Kasumi-1 (cell line): ENCODE measurements at places on chromosomes 11 and 22.
A peak's percentile ranks its signal among the peaks of the same experiment; 100 is the strongest.

DNA sequence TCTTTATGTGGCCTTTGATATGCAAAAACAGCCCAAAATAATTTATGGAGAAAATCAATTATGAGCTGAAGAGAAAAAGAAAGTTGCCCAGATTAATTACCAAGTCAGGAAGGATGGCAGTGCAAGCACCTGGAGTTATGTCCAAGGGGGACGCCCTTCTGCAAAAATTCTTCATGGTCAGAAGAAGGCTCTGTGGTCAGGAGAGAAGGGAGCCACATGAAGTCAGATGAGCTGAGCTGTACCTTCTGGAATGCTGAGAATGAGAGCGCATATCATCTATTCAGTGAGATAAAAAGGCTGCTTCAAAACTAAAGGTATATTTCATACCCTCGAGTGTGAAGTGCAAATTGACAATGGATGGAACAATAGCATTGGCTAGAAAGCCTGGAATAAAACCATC lies 607.4 kb downstream of the NTM start:
- no peak for DNase-seq

DNA sequence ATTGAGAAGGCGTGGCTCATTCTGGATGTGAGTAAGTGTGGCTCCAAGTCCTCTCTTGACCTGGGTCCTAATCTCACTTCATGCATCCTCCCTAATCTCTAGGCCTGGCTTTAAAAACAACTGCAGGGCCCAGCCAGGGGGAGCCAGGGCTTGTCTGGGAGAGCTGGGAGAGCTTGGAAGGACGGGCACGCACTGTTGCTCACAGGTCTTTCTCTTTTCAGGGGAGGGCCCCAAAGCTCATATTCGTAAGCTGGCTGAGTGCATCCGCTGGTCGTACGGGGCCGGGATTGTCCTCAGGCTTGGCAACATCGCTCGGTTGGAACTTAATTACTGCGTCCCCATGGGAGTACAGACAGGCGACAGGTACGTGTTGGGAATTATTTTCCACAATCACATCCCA lies 34.1 kb upstream of the PARVB start:
- DNase-seq, result no peak

DNA sequence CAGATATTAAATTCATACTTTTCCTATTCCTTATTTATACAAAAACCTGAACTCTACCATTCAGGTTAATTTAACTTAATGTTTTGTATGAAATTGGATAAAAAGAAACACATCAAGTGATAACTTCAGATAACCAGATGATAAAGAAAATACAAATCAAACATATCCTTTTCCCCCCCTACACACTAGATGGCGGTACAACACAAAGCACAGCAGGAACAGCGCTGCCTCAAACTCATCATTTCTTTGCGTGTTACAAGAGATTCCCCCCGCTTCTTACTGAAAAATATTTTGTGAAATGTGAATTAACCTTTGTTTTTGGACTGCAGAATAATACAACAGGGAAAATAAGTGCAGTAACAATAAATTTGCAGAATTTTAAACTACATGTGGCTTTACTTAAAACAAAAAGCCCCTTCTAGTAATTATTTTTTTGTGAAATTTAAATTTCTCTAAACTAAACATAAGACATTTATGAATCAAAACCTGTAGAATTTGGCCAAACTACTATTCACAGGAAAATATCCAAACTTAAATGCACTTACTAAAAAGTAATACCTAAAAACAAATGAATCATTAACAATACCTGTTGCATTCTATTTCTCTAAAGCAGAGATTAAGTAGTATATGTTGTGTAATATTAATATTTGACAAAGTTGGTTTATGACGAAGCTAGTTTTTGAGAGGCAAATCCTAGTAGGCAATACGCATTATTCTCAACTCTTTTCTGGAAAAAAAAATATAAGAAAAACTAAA lies 74.4 kb downstream of the ARHGAP32 start:
- DNase-seq, result peak; percentile 77

DNA sequence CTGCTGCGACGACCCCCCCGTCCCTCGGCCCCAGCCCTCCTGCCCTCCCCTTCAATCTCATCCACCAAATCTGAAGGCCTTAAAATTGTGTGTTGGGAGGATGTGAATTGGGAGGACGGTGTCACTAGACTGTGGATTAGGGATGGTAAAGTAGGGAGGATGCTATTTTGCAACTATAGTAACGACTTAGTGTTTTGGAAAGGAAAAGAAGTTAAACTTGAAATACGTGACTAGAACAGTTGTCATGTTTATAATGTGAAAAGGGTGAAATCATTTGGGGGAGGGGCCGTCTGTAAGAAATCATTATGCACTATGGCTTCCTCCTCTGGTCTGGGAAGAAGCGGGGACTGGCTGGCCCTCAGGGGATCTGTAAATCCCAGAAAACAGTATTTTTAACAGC lies 43.4 kb upstream of the NNMT start:
- DNase-seq, result no peak

GRCh38 chr11:32044158-32044863 lies 46.6 kb upstream of the RCN1 start:
- DNase-seq, result no peak

- DNase-seq, result no peak
Measured at GRCh38 chr11:111443640-111444039, 64.6 kb upstream of the POU2AF1 start.

DNA sequence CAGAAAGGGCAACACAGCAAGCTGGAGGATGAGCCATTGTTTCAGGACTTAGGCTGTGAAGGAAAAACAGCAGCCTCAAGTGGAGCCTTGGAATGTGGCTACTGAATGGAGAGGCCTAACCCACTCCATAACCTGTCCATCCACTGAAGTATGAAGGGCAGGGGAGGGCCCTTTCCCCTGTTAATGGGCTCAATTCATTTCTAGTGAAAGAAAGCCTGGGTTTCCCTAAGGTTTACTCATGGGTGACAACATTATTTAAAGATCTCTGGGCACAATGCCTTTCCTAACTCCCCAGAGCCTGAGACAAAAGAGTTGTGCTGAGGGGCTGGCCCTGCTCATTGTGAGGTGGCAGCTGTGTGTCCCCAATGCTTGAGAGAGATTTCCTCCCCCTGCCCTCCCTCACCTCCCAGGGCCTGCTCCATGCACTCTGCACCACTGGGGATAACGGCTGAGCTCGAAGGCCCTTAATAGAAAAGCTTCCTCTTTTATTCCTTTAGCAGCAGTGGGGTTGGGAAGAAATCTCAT lies 83.8 kb downstream of the ME3 start:
- DNase-seq, result peak; percentile 75

DNA sequence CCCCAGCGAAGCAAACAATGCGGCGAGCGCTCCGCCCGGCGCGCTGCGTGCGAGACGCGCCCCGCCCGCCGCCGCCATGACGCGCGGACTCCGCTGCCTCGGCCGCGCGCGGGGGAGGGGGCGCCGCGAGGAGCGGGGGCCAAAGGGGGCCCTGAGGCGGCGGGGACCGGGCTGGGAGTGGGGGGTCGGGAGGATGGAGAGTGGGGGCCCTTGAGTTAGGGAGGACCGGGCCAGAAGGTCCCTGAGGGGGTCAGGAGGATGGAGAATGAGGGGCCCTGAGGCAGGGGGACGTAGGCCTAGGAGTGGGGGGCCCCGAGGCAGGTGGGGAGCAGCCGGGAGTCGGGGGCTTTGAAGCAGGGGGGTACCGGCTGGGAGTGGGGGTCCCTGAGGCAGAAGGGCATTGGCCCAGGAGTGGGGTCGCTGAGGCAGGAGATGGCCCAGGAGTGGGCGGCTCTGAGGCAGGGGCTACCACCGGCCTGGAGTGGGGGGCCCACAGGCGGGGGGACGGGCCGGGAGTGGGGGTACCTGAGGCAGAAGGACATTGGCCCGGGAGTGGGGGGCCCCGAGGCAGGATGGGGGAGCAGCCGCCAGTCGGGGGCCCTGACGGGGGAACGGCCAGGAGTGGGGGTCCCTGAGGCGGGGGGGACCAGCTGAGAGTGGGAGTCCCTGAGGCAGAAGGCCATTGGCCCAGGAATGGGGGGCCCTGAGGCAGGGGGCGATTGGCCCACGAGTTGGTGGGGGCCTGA lies at the start of gene BRD1:
TSS of gene BRD1 (minus strand) at position 21 of the 746 bp plus-strand sequence. CDS start 3,556 bp downstream, outside the sequence.
- peak; percentile 19 for DNase-seq

DNA sequence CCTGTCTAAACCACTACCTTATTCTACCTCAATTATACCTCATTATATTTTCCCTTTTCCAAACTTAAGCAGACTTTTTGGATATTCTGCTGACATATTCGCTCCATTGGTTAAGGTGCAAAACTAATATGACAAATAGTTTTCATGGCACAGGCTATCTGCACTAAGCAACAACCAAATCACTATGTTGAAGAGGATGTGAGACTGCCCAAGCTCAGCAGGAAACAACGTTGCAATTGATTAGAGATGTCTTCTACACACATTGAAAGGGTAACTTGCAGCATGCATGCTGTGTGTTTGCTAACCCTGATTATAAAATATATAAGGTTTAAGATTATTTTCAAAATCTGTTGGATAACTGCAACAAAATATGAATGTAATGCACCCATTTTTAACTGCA lies 61.6 kb downstream of the STK33 start:
- no peak for DNase-seq

DNA sequence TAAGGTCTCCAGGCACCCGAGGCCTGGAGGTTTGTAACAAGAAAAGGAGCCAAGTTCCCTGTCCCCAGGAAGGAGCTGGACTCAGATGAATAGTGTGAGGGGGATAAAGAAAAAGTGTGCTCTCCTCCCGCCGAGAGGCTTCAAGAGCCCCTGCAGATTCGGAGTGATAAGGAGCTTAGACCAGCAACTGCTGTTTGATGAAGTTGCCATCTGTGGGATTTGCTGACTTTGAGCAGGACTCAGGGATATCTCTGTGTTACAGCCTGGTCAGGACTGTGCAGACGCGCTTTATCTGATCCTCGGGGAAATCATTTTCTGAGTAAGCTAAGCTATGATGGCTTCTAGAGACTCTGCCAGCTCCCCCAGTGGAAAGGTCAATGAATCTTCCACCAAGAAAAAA lies 1017.0 kb downstream of the TBC1D22A start:
- DNase-seq, result no peak

GRCh38 chr22:49324527-49325491 lies 502.9 kb downstream of the BRD1 start:
- DNase-seq, result no peak

GRCh38 chr11:25886036-25886435 lies 445.9 kb upstream of the ANO3 start:
- DNase-seq, result no peak

- no peak for DNase-seq
Measured at GRCh38 chr11:72577271-72577721, 96.9 kb downstream of the PDE2A start.

- no peak for DNase-seq
Measured at GRCh38 chr22:32880505-32880892, 79.0 kb downstream of the TIMP3 start.

DNA sequence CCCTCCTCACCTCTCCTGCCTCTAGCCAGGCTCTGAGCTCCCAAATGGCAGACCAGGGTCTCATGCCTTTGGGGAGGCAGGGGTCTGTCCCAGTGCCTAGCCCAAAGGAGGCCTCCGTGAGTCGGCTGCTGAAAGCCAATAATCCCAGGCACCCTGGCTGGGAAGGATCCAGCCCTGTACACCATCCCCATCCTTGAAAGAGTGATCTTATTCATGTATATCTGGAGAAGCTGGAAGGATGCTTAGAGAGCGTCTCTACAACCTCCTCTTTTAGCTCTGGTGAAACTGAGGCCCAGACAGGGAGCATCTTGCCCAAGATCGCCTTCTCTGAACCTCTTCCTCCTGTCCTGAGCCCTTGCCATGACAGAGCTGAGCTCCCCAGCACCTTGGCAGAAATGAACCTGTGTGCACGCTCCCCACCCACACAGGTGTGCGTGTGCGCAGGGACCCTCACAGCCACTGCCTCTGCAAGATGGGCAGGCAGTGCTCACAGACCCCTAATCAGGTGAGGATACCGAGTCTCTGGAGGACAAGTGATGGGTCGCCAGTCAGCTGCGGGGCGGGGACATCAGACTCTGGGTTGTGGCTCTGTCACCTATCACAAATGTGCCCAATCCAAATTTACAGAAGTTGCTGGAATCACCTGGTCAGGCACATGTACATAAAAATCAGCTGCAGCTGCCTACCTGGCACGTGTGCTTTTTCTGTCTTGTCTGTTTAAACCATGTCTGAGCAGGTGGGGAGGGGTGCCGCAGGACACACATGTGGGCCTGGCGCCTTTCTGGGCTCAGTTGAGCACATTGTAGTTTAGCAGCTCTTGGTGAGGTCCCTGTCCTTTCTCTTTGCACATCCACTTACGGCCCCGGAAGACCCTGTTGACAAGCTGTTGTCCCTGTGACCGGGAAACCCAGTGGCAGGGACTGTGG lies 49.3 kb upstream of the WNT7B start:
- DNase-seq, result no peak

GRCh38 chr22:32579529-32580220 lies 105.1 kb downstream of the FBXO7 start:
- no peak for DNase-seq

- no peak for DNase-seq
Measured at GRCh38 chr11:16763746-16764145, 25.3 kb downstream of the C11orf58 start.

GRCh38 chr11:699116-699508 lies 3.5 kb downstream of the TMEM80 start:
- DNase-seq, result no peak

DNA sequence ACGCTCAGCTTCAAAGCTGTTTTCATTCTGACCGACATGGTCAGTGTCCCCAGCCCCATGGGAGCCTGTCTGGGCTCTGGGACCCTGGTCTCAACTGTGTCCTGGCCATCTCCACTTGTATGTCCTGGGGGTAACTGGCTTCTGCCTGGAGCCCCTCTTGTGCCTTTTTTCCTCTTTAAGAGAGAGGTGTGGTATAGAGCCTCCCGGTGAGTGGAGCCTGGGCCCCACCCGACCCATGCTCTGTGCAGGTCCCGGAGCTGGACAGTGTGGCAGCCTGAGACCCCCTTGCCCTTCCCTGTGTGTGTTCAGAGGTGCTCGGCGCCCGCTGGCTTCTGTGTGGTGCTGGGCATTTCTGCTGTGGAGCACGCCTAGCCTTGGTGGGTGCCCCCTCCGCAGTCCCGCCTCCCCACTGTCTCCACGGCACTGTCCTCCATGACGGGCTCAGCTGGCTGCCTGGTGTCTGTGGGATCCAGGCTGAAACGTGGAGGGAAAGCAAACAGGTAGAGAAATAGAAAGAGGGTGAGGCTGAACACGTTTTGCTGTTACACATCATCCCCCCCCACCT lies 74.9 kb downstream of the PARVB start:
- no peak for DNase-seq

DNA sequence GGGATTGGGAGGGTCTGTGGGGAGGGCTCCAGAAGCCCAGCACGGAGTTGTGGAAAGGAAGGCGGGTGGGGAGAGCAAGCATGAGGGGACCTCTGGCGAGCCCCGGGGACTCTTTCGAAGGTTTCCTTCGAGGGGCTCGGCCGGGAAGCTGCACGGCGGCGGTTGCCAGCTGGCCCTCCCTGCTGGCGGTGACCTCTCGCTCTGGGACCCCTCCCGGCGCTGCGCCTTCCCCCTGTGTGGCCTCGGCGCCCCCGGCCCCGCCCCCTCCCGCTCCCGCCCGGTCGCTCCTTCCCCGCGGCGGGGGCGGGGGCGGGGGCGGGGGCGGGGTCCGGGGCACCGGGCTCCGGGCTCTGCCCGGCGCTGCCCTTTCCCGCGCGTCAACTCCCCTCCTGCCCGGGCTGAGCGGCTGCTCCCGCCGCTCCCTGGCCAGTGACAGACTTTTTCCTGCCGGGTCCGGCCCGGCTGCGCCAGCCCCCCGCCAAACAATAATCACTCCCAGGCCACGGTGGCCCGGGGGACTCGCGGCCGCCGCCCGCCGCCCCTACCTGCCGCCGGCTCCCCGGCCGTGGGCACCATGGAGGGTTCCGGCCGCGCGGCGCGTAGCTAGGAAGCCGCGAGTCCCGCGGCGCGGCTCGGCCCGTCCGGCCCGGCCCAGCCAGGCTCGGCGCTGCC lies 941 bp downstream of the CLCF1 start:
- no peak for DNase-seq

- DNase-seq, result no peak
Measured at GRCh38 chr11:63729326-63729725, 39.2 kb downstream of the ZFTA start.
